Urinary bladder (tissue), 4 donors: ENCODE measurements at places on chromosomes 16 and 17. TPM values are rescaled to one million over a fixed set of nuclear protein-coding genes. Genes with fewer than 3 reads are reported as not detected.

The RAB26 gene
- total RNA-seq = 0.63 TPM

DNA sequence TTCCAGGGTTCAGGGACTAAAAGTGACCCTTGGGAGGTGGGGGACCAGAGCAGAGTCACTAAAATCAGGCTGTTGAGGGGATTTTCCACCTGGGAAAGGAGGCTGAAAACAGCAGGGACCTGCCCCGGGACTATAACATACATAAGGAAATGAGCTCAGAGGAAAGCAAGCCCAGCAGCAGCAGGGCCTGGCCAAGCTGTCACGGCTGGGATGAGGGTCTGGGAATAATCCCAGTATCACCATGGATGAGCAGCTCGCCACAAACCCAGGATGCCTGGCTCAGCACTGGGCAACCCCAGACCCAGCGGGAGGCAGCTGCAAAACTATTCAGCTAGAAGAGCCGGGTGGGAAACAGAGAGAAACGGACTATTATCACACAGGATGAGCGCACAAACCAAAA, 72.4 kb downstream of the RPH3AL start:
- no peak for DNase-seq

- no peak for DNase-seq
These were observed 33.2 kb upstream of the STH start for GRCh38 chr17:45965812-45966211.

- no peak for DNase-seq
These were observed 879 bp downstream of the SOCS1 start for GRCh38 chr16:11254913-11255736.

- DNase-seq = no peak
These were observed 7.9 kb upstream of the NGFR start for GRCh38 chr17:49487183-49487582.

The HSD17B2 gene
- total RNA-seq = 31.6 TPM

DNA sequence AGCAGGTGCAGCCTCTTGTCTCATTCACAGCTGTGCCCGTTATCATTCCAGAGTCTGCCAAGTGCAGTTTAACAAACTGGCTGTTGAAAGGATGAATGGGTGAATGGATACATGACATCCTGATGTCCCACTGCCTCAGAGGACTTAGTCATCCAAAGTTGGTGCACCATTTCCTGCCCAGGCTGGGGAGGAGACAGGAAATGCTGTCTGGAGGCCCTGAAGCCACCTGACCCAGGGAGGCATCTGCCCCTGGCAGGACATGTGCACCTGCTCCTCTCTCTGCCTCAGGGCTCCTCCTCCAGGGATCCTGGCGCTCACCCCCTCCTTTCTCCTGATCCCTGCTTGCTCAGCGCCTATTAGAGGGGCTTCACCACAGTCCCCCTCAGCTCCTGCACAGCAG, 1.8 kb upstream of the CD300C start:
- no peak for DNase-seq

The CHST5 gene
- not detected for total RNA-seq

- no peak for DNase-seq
These were observed 216.3 kb downstream of the SPECC1 start for GRCh38 chr17:20225162-20226115.

DNA sequence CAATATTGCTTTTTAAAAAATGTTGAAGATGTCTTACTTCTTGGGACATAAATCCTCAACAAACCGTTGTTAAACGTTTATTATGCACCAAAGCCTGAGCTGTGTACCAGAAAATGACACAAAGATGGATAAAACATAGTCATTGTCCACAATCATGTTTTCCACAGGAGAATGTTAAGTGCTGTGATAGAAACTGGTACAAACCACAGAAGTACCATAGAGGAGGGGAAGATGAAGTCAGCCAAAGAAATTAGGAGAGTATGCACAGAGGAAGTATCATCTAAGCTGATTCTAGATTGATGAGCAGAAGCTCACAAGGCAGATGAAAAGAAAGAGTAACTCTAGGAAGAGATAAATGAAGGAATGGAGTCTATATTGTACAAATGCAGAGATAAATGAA, 142.6 kb upstream of the HLF start:
- no peak for DNase-seq

DNA sequence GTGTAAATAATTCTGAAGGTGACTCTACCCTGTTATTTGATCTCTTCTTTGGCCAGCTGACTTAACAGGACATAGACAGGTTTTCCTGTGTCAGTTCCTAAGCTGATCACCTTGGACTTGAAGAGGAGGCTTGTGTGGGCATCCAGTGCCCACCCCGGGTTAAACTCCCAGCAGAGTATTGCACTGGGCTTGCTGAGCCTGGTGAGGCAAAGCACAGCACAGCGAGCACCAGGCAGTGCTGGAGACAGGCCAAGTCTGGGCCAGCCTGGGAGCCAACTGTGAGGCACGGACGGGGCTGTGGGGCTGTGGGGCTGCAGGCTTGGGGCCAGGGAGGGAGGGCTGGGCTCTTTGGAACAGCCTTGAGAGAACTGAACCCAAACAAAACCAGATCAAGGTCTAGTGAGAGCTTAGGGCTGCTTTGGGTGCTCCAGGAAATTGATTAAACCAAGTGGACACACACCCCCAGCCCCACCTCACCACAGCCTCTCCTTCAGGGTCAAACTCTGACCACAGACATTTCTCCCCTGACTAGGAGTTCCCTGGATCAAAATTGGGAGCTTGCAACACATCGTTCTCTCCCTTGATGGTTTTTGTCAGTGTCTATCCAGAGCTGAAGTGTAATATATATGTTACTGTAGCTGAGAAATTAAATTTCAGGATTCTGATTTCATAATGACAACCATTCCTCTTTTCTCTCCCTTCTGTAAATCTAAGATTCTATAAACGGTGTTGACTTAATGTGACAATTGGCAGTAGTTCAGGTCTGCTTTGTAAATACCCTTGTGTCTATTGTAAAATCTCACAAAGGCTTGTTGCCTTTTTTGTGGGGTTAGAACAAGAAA, 5.1 kb downstream of the STH start:
- no peak for DNase-seq

DNA sequence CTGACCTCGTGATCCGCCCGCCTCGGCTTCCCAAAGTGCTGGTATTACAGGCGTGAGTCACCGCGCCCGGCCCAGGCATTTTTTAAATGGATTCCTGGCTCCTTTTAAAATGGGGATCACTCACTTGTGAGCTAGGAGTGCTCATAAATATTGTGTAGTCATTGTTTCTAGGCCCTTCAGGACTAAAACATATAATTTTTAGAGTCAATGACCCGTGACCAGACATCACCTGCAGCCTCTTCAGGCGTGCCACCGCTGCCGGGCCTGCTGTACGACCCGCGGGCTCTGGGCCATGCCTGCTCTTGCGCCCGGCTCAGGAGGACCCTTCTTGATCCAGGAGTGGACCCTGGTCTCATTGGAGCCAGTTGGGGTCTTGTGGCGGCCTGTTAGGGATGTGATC, 30.8 kb downstream of the EFCAB5 start:
- DNase-seq = no peak

The TK1 gene
- total RNA-seq = 16.2 TPM

DNA sequence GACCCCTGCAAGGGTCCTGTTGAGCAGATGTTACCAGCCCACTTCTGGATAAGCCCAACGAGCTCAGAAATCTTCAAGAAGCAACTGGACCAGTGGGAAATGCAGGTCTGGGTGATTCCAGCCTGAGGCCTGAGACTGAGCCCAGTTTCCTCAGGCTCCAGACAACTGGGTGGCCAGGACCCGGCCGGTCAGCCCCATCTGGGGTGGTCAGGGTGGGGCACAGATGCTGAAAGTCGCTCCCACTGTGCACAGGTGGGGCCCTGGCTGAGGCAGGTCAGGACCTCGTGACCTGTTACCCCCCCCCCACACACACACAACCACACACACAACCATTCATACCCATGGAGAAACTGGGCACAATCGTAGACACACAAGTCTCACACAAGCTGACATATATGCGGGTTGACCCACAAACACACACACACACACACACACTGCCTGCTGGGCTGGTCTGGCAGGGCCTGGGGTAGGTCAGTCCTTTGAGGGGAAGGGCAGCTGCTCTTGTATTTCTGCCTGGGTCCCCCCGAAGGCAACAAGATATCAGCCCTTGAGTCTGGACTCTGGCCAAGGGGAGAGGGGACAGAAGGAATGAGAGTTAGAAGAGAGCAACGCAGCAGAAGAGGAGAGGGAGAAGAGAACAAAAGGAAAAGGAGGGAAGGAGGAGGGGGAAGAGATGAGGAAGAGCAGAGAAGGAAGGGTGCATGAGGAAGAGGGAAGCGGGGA, 99.0 kb upstream of the CDH5 start:
- DNase-seq = no peak
